Neural crest cell (in vitro differentiated cells): ENCODE measurements at places on chromosomes 4 and X. TPM values are rescaled to one million over a fixed set of nuclear protein-coding genes. Genes with fewer than 3 reads are reported as not detected.

The AMTN gene
- total RNA-seq = not detected in 2 replicates

The ETDB gene
- total RNA-seq = not detected in 2 replicates

The SASH3 gene
- not detected in 2 replicates for total RNA-seq

The TLR6 gene
- total RNA-seq = 0.11 and 0.19 TPM in 2 replicates

The GLUD2 gene
- total RNA-seq = 5.9 and 6.5 TPM in 2 replicates

The NDST4 gene
- total RNA-seq = 1.3 and 1.7 TPM in 2 replicates

The ZNF630 gene
- total RNA-seq = 1.7 and 2.1 TPM in 2 replicates

The HSFX4 gene
- not detected in 2 replicates for total RNA-seq

The SPIN2A gene
- 0.75 and 0.98 TPM in 2 replicates for total RNA-seq
